ENCODE measurements at places on chromosomes 3 and 15. TPM values are rescaled to one million over a fixed set of nuclear protein-coding genes. Genes with fewer than 3 reads are reported as not detected.

GRCh38 chr3:1235526-1236120, 142.8 kb downstream of the CNTN6 start:
- DNase-seq, result no peak

Gene FBXL22
- total RNA-seq, result 0.41 TPM

Gene MCF2L2
- 0.27 TPM for total RNA-seq

Gene GXYLT2
- 4.2 TPM for total RNA-seq

DNA sequence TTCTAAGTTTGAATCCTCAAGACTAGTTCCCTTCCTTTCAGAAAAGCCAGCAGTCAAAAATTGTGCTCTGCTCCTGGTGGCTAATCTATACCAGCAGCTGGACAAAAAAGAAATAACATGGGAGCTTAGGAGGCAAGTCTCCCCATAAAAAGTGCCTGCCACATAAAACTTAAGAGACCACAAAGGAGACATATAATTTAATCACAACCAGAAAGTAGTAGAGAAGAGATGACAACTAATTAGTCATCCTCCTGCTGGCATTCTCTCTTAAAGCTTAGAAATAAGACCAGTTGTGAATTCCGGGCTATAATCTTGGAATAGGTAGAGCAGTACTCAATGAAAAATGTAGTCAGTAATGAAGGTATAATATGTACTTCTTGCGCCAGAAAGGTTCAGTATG, 20.2 kb upstream of the IMPG2 start:
- DNase-seq, result peak; percentile 28

Gene PYGO1
- total RNA-seq, result 9.1 TPM

- DNase-seq, result no peak
Measured at GRCh38 chr3:56864090-56864489, 62.3 kb upstream of the ARHGEF3 start.

Gene C3orf49
- not detected for total RNA-seq

Gene NTRK3
- total RNA-seq, result not detected

GRCh38 chr15:96243701-96244100, 86.8 kb upstream of the NR2F2 start:
- no peak for DNase-seq

Gene IGF2BP2
- total RNA-seq, result 103 TPM

Gene GPR27
- not detected for total RNA-seq

DNA sequence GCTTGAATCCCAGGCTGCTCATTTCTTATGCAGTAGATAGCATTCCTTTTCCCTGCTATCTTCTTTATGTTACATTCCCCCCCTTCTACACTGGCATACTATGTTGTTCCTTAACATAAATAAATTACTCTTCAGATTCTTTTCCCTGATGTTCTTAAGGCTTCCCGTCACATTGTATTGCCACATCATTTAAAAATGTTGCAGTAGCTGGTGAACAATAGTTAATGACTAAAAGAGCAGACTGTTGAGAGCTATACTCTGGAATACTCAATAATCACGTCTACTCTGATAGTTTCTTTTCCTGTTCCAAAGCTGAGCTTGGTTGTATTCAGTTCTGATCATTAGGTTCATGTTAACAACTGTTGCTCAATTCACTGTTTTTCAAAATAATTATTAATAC, 219.9 kb downstream of the CHST2 start:
- DNase-seq, result no peak

Gene KBTBD13
- not detected for total RNA-seq

DNA sequence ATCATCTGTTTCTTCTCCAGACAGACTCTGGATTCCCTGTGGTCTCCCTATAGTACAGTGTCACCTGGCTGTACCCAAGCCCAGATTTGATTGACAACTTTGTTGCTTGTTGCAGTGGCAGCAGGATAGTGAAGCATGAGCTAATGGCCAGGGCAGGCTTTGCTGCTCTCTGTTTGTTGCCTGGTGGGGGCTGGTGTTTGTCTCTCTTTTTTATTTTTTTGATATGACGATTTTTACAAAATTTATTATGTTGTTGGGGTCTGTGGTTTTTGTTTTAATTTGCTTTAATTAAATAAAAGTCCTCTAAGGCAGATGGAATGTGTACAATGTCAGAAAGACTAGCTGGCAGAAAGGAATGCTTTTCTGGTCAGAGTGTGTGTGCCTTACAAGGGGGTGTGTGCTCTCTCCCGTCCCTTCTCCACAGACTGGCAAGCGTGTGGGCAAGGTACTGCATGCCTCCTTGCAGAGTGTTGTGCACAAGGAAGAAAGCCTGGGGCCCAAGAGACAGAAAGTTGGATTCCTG, 15.2 kb upstream of the CLEC3B start:
- DNase-seq, result peak; percentile 92

DNA sequence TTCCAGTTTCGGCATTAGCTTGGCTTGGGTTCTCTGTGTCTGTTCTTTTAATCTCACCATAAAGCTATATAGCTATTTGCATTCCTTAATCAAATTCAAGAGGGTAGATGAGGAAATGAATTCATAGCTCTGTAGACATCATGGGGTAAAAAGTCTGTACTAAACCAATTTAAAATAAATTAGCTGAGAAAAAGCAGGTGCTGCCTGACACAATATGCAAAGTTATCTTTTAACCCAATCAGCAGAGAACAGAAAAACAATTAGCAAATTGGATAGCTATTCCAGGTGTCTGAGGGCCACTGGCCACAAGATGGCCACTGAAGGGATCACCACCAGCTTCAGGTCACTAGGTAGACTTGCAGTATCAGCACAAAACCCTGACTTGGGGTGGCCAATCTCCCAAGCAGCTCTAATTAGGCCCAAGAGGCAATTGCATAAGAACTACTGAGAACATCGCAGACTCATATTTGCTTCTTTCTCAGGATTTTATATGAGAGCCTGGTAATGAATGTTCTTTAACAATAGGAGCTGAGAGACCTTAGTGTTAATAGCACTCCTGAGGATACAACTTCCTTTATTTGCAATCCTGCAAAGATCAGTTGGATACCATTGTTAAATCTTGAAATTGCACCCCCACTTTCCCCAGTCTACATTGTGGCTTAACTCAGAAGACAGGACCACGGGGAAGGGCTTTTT, 494.3 kb downstream of the PDCD6IP start:
- no peak for DNase-seq

GRCh38 chr3:98692787-98693473, 70.2 kb upstream of the ST3GAL6 start:
- no peak for DNase-seq

DNA sequence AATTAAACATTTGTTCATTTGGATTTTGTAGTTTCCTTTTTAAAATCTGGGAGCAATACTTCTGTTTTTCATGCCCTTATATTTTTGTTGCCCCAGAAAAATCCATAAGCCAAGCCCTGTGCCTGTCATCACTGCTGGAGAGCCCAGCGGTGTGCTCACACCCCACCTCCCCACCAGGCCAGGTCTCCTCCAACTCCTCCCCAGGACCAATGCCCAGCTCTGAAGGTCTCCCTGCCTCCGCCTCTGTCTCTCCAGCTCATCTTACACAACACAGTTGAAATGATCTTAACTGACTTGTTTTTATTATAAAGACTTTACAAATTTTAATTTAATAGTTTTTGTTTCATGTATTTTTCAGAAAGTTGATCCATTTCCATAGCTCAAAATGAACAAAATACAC, 66.4 kb downstream of the RHCG start:
- no peak for DNase-seq

GRCh38 chr15:42705336-42705735, 31.6 kb downstream of the CDAN1 start:
- no peak for DNase-seq

Gene CFAP92
- not detected for total RNA-seq

- no peak for DNase-seq
Measured at GRCh38 chr3:62361261-62361660, 12.1 kb downstream of the FEZF2 start.

GRCh38 chr15:75661100-75661755, 13.5 kb downstream of the SNX33 start:
- peak; percentile 94 for DNase-seq

DNA sequence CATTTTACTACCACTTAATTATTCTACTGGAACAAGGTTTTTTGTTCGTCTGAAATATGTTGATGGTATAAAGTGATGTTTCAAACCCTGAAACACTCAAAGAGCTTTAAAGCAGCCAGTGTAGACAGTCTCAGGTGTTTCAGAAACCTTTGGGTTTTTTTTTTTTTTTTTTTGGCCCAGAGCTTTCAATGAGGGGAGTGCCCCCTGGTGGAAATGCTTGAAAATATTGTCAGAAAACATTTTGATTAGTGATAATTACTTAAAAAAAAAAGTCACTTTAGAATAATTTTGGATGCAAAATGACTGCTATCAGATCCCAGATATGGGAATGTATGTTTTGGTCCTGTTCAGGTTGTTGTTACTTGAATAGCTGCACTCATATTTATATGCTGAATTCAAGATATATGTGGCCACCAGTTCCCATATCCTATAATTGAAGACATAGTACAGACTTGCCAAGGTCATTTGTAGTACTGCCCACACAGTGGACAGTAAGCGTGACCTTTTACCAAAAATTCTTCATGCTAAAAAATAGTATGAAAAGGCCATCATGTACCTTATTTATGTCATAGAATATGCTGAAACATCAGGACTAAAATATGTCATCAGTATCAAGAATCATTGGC, 35.9 kb downstream of the SATB1 start:
- no peak for DNase-seq

- DNase-seq, result peak; percentile 50
Measured at GRCh38 chr3:52891615-52892081, 5.7 kb downstream of the STIMATE start.

GRCh38 chr3:7436542-7436941, 575.6 kb downstream of the GRM7 start:
- DNase-seq, result no peak

DNA sequence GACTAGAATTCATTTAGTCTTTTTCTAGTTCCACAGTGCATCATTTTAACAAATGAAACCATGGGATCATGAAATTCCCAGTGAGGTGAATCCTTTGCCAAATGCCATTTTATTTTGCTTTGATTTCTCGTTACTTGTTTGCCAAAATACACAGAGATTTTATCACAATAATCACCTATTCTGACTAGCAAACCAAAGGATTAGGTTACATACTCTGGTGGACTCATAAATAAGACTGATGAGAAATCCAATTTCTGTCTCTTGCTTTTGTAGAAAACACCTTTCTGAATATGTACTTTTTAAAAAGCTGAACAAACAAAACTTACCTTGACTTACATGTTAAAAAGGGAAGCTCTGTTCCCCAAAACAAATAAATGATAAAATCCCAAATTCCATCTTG, 12.2 kb downstream of the ERC2 start:
- DNase-seq, result no peak

Gene CACNA2D3
- 0.35 TPM for total RNA-seq

DNA sequence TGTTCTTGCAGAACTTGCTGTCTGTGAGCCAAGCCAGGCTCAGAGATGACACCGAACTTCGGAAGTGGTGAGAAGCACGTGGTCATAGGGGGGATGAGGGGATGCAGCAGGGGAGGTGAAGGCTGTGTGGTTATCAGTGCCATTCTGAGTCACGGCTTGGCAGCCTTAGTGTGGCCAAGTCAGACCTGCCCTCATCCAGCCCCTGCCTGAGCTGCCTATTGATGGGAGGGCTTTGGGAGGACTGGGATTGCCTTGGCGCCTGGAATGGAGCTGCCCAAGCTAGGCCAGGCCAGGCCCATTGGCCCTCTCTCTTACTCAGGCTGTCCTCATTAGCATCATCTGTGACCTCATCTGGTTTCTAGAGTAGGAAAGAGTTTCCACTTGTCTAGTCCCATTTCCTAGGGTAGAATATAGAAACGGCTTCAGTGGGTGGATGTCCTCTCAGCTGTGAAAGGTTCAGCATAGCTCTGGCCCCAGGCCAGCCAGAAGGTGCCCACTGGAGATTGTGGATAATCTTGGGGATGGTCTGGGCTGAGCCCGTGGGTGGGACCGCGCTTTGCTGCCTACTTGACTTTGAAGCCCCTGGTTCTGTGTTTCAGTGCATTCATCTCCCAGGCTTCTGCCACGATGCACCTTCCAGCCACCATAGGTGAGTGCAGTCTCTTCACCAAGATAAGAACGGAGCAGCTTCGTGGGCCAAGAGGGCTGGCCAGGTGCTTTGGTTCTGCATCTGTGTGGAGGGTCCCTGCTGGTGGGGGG, 7.2 kb downstream of the FAH start:
- peak; percentile 8 for DNase-seq

Gene SERINC4
- total RNA-seq, result 0.07 TPM

GRCh38 chr3:101248736-101249135, 71.6 kb downstream of the IMPG2 start:
- no peak for DNase-seq

- DNase-seq, result no peak
Measured at GRCh38 chr3:187669675-187670504, at the start of gene SST. TSS of gene SST (minus strand) at chr3:187670394. CDS start at chr3:187670291, 103 bp downstream.

GRCh38 chr3:57943525-57944495, 64.4 kb upstream of the FLNB start:
- no peak for DNase-seq

- no peak for DNase-seq
Measured at GRCh38 chr3:54046641-54047214, 75.6 kb upstream of the CACNA2D3 start.

DNA sequence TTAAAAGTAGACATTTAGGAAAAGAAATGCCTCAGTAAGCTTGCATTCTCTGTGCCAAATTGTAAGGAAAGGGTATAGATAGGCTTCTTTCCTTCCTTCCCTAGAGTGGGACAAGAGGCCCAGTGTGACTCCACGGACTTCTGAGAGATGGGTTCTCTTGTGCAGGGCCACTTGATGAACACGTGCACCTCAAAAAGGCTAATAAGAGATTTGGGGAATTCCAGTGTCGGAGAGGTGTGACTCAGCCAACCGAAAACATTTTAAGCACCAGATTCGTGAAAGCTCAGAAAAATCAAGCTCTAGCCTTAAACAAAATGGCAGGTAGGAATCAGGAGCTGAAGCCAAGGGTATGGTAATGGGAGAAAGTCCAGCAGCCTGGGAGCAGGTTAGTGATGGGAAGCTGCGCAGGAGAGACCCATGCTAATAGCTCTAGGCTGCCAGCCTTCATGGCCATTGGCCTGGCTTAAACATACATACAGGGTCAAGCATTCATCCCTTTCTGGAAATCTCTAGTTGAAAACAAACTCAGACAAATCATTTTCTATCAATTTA, 56.2 kb downstream of the SV2B start:
- DNase-seq, result no peak

GRCh38 chr3:81485444-81485865, 276.0 kb downstream of the GBE1 start:
- peak; percentile 70 for DNase-seq

GRCh38 chr15:92693691-92694331, 38.2 kb upstream of the FAM174B start:
- DNase-seq, result no peak

- no peak for DNase-seq
Measured at GRCh38 chr15:41828807-41829141, 882 bp downstream of the JMJD7 start.

DNA sequence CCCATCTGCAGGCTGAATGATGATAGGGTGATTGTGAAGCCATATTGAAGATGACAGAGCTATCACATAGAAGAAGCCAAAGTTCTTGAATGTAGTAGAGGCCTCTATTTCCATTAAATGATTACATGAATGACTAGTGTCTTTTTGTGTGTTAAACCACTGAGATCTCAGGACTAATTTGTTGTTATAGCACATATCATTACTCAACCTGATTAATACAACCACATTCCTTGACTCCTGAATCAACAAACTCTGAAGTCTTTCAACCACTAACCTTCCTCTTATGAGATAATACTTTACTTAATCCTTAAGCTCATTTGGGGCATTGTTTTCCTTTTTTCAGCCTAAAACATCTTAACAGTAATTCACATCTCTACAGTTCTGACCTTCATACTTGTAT, 564.5 kb upstream of the ADAMTS9 start:
- DNase-seq, result no peak

Measured in HFFc6 (cell line).